AG10803 (cell line): ENCODE measurements at places on chromosomes 3 and 15.

DNA sequence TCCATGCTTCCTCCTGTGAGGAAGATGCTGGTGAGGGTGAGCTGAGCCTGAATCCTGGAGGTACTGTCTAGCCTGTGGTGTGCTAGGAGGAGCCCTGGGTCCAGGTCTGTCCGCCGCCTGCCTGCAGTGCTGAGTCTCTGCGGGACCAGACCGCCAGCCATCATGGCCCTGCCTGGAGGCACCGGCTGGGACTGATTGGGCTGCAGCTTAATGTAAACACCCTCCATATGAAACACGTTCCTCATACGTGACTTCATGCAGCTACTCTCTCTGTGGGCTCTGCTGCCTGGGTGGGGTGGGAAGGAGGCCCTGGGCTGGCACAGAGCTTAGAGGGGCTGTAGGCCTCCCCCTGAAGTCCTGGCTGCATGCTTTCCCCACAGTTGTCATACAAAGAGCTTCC is 67.4 kb downstream of the FBLN2 start:
- DNase-seq = no peak

- DNase-seq = peak; percentile 21
Observed at GRCh38 chr3:19898721-19899120, 35.3 kb downstream of the EFHB start.

- DNase-seq = no peak
Observed at GRCh38 chr3:191263365-191263764, 64.3 kb downstream of the OSTN start.

DNA sequence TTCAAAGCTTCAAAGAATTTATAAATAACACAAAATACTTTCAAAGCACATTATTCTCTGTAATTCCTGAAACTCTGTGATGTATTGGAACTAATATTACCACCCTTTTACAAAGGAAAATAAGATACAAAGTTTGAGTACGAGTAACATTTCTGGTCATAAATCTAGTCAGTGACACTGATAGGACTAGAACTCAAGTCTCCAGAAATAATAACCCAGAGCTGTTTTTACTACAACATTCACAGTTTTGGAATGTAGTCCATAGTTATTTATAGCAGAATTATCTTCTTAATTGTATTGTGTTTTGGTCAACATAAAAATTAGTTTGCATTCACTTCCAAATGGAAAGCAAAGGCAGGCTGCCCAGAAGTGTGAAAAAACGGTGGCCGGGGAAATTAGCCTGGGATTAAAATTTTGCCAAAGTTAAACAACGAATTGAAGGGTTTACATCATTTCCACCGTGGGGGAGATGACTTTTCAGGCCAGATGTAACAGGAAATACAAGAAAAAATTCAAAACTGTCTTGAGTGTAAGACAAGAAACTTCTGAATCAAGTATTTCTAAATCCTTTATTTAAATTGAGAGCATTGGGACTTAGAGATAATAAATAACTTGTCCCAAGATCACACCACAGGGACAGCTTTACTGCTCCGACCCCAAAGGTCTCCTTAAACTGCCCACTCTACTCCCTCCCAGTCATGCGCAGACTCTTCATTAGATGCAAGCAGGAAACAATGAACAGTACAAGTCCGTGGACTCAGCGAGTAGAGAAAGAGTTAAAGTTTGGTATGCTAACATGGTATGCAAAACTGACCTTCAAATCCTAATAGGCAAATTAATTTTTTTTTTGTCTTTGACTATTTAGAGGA is 74.3 kb upstream of the VGLL4 start:
- DNase-seq = peak; percentile 67

DNA sequence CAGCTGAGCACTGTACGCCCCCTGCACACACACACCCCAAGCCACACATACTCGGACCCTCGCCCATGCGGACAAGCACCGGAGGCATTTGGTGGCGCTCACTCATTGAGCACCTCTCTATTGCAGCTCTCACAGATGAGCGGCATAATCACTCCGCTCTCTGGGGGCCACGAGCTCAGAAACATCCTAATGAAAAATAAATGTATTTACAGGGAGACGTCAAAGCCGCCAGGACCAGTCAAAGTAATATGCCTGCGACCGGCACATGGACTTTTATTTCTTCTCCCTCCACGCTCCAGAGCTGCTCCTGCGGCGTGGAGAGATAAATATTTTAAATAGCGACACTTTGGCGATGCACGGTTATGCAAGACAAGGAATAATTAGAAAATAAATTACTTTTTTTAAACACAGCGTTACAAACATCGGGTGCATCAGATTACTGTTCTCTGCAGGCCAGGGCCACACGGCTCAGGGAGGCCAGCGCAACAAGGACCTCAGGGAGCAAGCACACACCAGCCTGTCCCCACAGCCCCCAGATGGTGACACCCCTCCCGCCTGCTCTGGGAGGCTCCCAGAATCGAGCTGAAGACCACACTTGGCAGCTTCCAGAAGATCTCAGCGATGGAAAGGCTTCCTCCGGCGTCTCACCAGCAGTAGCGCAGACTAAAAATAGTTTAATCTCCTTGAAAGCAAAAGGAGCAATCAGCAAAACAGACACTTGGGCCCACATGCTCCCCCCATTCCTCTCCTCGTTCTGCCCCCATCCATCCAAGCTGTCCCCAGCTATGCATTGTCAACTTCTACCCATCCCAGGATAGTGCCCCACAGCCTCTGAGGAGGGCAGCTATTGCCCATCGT is 48.0 kb downstream of the CACNA2D2 start:
- DNase-seq = no peak

GRCh38 chr3:188196232-188196990 is 42.5 kb downstream of the LPP start:
- peak; percentile 56 for DNase-seq

GRCh38 chr3:61857297-61857696 is 295.9 kb downstream of the PTPRG start:
- DNase-seq = no peak

GRCh38 chr3:195227871-195228270 is 43.1 kb downstream of the XXYLT1 start:
- no peak for DNase-seq

- no peak for DNase-seq
Observed at GRCh38 chr3:71979175-71979574, 194.2 kb upstream of the PROK2 start.

- no peak for DNase-seq
Observed at GRCh38 chr3:196207833-196208607, 3.2 kb downstream of the ZDHHC19 start.

- peak; percentile 46 for DNase-seq
Observed at GRCh38 chr15:29337156-29337959, 67.7 kb upstream of the NSMCE3 start.

DNA sequence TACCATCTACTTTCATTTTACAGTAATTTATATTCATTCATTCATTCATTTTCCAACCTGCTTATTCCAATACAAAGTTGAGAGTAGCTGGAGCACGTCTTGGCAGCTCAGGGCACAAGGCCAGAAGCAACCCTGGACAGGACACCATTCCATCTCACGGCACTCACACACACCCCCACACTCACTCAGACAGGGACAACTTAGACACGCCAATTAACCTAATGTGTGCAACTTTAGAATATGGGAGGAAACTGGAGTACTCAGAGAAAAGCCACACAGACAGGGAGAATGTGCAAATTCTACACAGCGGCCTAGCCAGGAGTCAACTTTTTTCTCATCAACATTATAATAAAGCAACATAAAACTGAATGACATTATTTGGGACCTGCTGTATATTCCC is 46.7 kb downstream of the IGF2BP2 start:
- DNase-seq = no peak

GRCh38 chr3:52400275-52400793 is 44.6 kb downstream of the SEMA3G start:
- DNase-seq = no peak
